ENCODE measurements at places on chromosomes 12 and 14. TPM values are rescaled to one million over a fixed set of nuclear protein-coding genes. Genes with fewer than 3 reads are reported as not detected.

GRCh38 chr14:81927070-81927469, 393.4 kb upstream of the SEL1L start:
- no peak for DNase-seq

GRCh38 chr12:124387528-124387911, 92.6 kb downstream of the RFLNA start:
- DNase-seq: peak; percentile 83

DNA sequence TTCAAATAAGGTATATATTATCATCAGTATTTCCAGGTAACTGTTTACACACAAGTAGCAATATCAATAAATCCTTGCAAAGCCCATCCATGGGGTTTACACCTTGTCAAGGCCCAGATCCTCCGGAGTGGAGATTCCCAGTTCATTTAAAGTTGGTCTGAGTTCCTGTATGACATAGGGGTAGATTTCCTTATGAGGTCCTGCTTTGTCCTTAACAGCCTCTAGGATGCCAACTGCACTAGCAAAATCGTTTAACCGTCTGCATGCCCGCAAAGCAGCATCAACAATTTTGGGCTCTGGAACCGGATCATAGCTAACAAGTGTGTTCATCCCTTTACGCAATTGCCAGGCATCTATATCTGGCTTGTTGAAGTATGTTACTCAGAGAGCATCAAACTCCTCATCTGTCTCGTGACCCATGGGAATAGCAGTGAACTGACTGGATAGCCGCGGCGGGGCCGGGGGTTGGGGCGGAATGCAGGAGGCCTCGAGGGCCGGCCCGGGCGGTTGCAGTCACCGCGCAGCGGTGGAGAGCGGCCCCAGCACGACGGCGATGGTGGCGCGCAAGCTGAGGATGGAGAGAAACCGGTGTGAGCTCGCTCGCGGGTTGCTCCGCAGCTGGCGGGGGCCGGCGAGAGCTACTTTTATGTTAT, 30.6 kb upstream of the FBXO34 start:
- no peak for DNase-seq

- no peak for DNase-seq
Observed at GRCh38 chr12:87779016-87779415, 250.2 kb downstream of the C12orf50 start.

GRCh38 chr12:65811968-65812700, 12.1 kb upstream of the HMGA2 start:
- no peak for DNase-seq

DNA sequence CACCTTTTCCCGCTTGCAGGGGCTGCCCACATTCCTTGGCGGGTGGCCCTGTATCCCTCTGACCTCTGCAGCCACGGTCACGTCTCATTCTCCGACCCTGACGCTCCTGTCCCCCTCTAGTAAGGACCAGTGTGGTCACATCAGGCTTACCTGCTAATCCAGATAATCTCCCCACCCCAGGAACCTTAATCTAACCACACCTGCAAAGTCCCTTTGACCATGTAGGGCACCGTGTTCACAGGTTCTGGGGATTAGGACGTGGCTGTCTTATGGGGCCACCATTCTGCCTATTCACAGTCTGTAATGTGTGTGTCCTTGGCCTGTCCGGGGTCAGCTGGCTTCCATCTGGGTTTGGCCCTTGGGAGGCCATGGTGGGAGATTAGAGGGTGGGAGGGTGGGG, 368.9 kb downstream of the AACS start:
- no peak for DNase-seq

GRCh38 chr12:104371043-104371870, 67.7 kb downstream of the EID3 start:
- no peak for DNase-seq

- DNase-seq: no peak
Observed at GRCh38 chr12:96241431-96241830, 47.3 kb downstream of the ELK3 start.

Gene SYNE3
- 12.4 TPM for total RNA-seq

DNA sequence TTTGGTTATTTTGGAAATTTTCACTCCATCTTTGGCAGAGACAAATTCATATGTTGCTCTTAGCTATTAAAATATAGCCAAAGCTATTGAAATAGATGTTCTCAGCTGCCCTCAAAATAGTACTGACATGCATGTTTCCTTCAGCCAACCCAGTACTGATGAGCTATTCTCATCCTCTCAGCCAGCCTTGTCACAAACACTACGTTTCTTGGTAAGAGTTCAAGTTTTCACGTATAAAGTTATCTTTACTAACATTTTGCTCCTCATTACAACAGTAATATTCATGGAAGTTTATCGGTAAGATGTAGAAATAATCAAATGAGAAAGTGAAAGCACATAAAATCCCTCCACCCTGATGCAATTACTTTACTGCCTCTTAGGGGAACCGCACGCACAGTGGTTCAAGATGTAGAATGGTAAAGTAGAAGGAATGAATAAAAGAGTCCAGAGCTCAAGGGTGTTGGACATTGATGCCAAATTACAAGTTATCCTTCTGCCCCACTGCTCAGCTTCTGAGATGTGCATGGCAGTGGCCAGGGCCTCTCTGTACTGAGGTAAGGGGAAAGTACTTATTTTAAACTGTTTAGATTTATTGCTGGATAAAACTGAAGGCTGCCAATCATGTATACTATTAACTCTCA, 20.7 kb downstream of the GCH1 start:
- no peak for DNase-seq

DNA sequence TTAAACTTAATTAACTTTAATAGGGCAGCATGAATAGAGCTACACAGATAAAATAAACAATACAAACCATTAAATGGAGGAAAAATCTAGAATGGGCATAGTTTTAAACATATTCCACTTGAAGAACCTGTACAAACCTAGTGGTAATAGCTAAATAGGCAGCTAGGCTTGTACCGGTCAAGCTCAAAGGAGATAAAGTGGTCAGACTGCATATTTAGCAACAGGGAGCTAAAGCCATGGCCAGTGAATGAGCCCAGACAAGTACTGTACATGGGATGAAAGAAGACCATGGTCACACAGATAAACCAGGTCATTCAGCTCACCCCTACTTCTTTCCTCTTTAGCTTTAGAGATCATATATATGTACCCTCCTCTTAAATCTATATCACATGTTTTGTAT, 186.6 kb upstream of the KRR1 start:
- DNase-seq: no peak

- DNase-seq: peak; percentile 83
Observed at GRCh38 chr14:73743431-73743931, 29.3 kb upstream of the PNMA1 start.

DNA sequence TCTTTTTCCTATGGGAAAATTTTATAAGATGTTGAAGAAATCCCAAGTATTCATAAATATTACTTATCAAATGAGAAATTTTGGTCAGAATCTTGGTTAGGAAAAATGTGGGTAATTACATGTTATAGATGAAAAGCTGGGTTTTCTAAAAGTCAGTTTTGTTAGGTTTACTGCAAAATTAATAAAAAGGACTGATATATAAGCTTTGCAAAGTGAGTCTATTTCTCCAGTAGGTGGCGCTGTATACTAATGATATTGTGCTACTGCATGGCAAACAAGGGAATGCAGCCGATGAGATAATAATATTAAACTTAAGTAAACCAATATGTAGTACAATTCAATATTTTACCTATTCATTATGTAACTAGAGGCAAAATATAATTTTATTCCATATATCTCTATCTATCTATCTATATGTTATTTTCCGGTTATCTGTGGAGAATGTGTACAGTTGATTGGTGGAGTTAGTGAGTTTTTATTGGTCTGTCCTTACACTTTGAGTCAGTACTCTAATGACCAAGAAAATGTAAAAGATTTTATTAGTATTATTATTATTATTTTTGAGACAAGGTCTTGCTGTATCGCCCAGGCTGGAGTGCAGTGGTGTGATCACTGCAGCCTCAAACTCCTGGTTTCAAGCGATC, 32.9 kb downstream of the MIPOL1 start:
- DNase-seq: no peak

Gene MAP1LC3B2
- 1.9 TPM for total RNA-seq

DNA sequence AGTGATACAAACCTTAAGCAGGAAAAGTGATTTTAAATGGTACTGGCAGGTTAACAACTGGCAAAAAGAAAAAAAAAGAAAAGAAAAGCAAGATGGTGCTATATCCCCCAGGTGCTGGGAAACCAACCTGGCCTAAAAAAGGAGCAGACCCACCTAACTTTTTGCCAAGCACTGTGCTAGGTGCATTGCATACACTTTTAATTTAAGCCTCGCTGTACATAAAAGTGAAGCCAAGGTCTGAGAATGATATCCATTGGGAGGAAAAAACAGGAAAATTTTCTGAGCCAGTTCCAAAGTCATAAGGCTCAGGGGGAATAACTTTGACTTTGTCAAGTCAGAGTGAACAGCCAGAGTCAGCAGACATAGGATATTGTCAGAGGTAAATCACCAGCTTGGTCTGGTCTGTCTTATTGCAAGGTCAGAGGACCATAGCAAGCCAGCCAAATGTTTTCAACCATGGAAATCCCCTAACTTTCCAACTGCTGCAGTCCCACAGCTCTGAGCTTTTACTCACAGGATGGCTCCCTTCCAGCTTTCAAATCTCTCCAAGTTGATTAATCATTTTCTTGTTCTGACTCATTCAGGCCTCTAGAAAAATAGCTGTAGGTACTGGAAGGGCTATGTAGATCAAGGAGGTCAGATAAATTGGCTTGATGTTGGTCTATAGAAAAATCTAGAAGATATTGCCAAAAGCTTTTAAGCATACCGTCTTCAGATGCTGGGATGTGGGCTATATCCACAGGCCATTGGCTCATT, 412.9 kb downstream of the RAD51B start:
- DNase-seq: no peak

Gene DLGAP5
- total RNA-seq: 0.08 TPM

- no peak for DNase-seq
Observed at GRCh38 chr12:69238589-69239351, 599 bp upstream of the CPSF6 start.

DNA sequence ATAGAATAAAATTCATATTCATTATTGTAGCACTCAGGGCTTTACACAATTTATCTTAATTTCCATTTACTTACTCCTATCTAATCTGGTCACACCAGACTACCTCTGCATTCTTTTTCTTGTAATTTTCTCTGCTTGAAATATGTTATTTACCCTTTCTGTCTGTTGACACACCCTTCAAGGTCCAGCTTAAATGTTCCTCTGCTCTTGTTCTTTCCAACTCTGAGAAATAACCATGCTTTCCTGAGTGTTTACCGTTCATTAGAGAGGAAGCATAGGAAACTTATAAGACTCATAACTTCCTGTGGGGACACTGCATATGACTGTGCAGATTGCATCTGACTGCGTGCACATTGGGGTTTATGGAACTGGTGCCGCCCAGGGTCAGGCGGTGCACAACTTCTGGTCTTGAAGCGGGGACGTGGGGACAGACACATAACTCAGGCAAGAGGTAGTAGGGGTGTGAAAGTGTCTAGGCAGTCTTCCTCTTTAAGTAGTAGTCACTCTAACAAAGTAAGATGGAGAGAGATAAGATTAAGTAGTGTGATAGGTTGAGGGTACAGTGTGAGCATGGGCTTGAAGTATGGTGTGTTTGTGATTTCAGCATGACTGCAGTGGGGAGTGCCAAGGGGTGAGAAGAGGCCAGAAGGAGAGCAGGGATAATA, 42.6 kb upstream of the FOXJ2 start:
- DNase-seq: peak; percentile 91

Gene SUPT16H
- total RNA-seq: 31.7 TPM

DNA sequence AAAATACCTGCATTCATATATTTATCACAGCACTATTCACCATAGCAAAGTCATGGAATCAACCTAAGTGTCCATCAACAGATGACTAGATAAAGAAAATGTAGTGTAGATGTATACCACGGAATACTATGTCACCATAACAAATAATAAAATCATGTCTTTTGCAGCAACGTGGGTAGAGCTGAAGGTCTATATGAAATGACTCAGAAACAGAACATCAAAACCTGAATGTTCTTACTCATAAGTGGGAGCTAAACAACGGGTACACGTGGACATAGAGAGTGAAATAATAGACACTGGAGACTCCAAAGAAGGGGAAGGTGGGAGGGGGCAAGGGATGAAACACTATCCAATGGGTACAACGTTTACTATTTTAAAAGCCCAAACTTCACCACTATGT, 37.9 kb downstream of the SLC38A1 start:
- no peak for DNase-seq

DNA sequence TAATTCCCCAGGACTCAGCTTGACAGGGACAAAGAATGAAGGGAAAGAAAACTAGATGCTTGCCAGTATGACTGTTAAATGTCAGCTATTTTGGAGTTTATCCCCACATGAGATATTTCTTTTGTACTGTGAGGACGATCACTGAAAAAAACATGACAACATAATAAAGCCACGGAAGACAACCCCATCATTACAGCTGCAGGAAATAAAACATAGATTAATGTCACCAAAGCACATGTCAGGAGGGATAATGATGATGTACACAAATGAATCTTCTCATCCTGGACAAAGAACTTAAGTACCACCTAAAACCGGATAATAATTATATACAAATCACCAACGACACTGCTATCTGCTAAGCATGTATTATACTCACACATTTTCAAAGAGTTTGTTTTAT, 84.6 kb upstream of the GRIP1 start:
- DNase-seq: no peak

DNA sequence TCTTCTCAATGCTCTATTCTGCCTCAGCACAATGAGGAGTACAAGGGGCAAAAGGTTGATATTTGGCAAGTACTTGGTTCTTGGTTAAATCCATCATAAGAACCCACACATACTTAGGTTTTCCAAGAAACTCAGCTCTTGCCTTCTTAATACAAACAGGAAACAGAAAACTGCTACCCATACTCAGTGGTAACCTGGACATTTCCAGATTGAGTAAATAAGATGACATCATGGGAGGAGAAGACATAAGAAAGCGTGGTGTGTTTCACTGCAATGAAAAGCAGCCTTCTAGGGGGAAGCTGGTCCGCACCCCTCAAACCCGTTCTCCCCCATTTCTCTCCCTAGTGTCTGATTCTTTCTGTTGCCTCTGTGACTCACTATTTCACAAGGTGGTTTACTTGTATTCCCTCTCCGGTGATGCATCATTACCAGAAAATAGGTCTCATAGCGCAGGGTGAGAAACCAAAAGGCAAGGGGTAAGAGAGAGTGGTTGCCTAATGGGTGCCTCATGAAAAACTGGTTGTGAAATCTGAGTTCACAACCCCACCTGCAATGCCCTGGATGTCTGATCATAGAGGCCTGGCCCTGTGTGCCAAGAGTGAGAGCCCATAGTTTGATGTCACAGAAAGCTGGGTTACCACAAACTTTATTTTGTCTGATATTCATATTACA, 326.5 kb upstream of the TBX3 start:
- DNase-seq: no peak
